ENCODE measurements at places on chromosomes 5 and 9. TPM values are rescaled to one million over a fixed set of nuclear protein-coding genes. Genes with fewer than 3 reads are reported as not detected.

The FBXW2 gene
- total RNA-seq: 28.2 TPM

DNA sequence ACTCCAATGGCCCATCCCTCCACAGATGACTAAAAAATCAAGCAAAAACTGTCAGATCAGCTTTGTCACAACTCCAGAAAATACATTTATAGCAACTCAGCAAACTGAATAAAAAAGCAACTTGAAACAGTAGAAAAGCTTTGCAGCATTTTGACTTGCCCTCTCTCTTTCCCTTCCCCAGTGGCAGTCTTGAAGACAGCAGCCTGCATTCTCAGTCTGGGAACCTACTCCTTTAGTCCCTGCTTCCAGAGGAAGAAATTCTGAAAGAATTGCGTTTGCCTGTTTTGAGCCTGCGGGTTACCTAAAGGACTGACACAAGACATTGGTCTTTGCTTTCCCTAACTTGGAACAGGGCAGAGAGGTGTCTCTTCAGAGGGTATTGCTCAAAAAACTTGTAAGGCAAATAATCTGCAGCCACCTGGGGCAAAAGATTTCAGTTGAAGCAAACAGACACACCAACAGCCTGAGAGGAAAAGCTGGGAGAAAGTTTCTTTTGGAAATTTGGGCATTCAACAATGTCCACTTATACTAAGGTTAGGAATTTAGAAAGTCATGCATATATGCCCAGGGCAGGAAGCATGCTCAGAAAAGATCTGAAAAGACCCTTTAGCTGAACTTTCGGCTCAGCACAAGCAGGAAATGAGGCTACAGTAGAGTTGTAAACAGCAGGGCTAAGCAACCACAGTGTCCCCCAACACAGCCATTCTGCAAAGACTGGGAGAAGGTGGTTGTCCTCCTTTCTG is 15.2 kb upstream of the SLC35D2 start:
- H3K4me1 ChIP-seq: no peaks in the 10 kb centered on the region
- DNase-seq: no peak
- H3K27me3 ChIP-seq: no peaks in the 10 kb centered on the region
- no peak overlapping the region for H3K4me3 ChIP-seq
- no peak overlapping the region for H3K27ac ChIP-seq
- peaks cover 2% of the 10 kb centered on the region for H3K36me3 ChIP-seq

DNA sequence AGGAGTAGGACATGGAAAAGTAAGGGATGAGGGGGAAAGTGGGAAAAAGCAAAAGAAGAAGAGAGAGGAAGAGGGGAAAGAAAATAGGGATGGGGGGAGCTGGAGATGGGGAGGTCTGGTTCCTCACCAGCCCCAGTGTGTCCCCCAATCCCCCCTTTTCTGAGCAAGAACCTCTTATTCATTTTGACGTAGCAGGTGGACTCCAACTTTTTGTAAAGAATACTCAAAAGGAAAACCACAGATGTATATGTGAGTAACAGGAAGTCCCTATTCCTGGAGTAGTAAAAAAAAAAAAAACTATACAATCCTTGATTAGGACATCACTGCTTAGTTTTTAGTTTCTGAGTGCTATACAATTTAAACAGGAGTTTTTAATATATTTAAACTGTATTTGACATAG is 3.9 kb upstream of the CFAP95 start:
- no peak overlapping the region for H3K4me3 ChIP-seq
- H3K27ac ChIP-seq: no peak overlapping the region
- peaks cover 3% of the 10 kb centered on the region for H3K27me3 ChIP-seq
- H3K36me3 ChIP-seq: no peaks in the 10 kb centered on the region
- no peak for DNase-seq

- no peak overlapping the region for H3K4me3 ChIP-seq
- DNase-seq: no peak
- no peak overlapping the region for H3K27ac ChIP-seq
- no peaks in the 10 kb centered on the region for H3K36me3 ChIP-seq
- no peaks in the 10 kb centered on the region for H3K4me1 ChIP-seq
These were observed 181.4 kb downstream of the GDNF start for GRCh38 chr5:37658440-37658839.

The IGFBPL1 gene
- 0.08 TPM for total RNA-seq

DNA sequence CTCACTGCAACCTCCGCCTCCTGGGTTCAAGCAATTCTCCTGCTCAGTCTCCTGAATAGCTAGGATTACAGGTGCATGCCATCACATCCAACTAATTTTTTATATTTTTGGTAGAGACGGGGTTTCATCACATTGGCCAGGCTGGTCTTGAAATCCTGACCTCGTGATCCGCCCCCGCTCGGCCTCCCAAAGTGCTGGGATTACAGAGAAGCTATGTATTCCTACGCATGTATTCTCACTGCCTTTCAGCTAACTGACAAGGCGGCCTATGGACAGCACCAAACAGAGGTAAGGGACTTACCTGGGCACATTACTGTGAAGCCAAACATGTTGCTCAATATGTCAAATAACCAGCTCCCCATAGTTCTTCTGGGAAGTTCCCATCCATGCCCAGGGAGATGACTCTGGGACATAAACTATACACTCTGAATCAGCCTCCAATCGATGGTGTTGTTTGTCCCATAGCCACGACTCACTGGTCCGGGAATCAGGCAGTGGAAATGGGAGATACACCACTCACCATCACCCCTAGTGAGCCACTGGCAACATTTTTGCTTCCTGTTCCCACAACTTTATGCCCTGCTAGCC is 114.6 kb downstream of the SYK start:
- H3K4me3 ChIP-seq: no peak overlapping the region
- no peaks in the 10 kb centered on the region for H3K27me3 ChIP-seq
- no peak for DNase-seq
- peak overlapping the region; percentile 82 for H3K27ac ChIP-seq
- H3K36me3 ChIP-seq: no peaks in the 10 kb centered on the region
- H3K4me1 ChIP-seq: no peaks in the 10 kb centered on the region

- H3K4me1 ChIP-seq: no peaks in the 10 kb centered on the region
- no peak for DNase-seq
- no peak overlapping the region for H3K4me3 ChIP-seq
- H3K27me3 ChIP-seq: no peaks in the 10 kb centered on the region
These were observed 603.3 kb downstream of the EFNA5 start for GRCh38 chr5:107067395-107067794.
